ENCODE measurements at places on chromosomes 7 and 10.

DNA sequence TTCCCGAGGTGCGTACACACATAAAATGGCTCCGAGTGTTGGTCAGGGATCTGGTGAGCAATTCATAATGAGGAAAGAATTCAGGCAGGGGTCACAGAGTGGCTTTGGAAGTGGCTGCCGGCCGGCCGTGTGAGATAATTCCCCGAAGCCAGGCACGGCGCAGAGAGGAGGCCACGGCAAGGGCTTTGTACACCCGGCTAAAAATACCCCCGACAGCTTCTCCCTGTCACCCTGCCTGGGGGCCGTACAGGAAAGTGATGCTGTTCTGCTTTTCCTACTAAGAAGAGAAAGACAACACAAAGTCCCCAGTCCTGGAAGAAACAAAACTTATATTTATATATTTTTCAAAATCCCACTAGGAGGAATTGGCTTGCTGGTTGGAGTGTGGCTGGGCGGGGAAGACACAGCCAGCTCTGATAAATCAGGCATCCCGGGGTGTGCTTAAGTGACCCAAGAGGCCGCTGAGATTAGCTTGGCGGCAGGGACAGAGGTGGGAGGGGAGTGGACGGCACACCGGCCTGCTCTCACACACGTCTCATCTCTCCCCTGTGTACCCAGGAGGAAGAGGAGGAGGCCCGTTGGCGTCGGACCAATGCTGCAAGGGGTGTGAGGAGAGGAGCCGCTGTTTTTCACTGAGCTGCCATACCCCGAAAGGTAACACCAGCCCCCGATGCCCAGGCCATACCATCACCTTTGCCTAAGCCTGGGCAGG, 70.5 kb downstream of the ZMIZ1 start:
- peak; percentile 77 for DNase-seq

DNA sequence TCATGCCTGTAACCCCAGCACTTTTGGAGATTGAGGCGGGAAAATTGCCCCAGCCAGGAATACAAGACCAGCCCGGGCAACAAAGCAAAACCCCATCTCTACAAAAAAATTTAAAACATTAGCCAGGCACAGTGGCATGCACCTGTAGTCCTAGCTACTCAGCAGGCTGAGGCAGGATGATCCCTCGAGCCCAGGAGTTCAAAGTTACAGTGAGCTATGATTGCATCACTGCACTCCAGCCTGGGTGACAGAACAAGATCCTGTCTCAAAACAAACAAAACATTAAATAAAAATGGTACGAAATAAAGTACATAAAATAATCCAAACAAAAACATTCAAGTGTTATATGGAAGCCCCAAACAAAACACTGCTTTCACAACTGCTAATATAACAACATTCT, 125.0 kb downstream of the SNX13 start:
- DNase-seq, result no peak

- no peak for DNase-seq
These were observed 133.5 kb upstream of the SHH start for GRCh38 chr7:155945670-155946325.

DNA sequence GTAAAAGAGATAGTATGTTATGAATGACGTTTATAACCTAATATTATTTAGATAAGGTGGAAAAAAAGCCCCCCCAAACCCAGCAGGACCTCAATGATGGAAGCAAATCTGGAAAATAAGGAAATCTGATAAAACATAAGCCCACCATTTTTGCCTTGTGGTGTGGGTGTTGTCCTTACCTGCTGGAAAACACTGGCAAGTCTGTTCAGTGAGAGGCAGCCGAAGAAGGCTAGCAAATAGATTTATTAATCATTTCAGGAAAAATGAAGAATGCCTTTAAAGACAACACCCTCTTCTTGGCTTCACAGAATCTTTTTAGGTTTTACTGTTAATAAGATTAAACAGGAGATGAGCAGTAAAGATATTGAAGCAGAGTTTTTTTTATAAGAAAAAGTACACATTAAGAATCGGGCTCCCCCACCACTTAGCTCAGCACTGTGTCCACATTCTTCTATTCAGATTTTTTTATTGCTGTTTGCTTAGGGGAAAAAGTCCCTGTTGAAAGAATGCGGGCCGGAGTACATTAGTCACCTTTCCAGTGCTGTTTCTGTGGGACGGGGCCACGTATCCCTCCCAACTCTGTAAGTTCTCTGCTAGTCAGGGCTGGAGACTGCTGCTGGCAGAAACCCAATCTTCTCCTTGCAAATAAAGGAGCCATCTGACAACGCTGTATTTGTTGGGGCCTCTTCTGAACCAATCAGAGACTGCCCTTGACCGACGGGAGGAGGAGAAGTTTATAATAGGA, 104.1 kb downstream of the EVX1 start:
- DNase-seq, result no peak

DNA sequence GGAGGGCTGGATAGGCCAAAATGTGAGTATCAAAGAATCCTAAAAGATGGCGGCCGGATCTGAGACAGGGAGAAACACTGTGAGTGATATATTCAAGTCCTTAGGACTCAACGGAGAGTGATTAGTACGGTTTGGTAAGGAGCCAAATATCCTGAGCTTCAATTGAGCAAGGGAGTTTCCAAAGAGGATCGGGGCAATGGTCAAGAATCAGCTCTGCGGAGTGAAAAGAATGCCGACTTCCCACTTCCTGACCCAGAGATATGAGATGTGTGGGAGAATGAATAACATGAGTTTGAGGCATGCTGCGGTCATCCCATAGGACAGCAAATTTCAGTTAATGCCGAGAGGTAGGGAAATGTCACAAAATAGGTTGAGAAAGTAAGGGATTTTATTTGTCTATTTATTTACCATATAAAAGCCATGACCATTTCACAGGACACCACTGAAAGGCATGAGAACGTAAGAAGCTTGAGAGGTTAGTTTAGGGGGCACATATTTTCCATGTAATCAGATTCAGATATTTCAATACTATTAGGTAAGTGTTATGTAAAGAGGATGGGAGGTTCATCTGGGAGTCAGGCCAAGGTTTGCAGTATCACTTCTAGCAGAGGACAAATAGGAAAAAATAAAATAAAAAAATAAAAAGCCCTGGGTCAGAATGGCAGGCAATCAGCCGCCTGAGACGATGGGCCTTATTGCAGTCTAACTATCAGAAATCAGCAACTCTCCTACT, 165.6 kb downstream of the HGF start:
- no peak for DNase-seq

- no peak for DNase-seq
These were observed 340.8 kb downstream of the ARL4A start for GRCh38 chr7:13028036-13028824.

DNA sequence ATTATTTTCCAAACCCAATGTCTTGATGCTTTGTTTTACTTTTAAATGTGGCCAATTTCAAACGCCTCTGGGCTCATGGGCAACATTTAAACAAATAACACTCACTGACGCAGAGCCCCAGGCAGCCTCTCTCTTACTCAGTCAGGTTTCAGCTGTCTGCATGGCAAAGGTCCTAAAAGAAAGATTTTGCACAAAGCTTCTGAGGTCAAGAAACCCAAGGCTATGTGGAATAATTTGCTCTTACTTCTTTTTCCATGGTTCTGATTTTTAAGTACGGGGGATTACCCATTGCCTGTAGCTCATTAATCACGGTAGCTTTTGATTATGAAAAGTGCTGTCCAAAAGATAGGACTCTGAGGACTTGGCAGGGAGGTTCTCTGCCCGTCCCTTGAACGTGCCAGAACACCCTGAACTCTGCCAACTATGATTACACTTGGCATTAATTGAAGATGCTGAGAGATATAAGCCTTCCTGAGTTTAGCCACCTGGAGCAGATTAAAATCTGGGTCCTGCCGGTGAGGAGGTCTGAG, 14.1 kb upstream of the MSRB2 start:
- no peak for DNase-seq

DNA sequence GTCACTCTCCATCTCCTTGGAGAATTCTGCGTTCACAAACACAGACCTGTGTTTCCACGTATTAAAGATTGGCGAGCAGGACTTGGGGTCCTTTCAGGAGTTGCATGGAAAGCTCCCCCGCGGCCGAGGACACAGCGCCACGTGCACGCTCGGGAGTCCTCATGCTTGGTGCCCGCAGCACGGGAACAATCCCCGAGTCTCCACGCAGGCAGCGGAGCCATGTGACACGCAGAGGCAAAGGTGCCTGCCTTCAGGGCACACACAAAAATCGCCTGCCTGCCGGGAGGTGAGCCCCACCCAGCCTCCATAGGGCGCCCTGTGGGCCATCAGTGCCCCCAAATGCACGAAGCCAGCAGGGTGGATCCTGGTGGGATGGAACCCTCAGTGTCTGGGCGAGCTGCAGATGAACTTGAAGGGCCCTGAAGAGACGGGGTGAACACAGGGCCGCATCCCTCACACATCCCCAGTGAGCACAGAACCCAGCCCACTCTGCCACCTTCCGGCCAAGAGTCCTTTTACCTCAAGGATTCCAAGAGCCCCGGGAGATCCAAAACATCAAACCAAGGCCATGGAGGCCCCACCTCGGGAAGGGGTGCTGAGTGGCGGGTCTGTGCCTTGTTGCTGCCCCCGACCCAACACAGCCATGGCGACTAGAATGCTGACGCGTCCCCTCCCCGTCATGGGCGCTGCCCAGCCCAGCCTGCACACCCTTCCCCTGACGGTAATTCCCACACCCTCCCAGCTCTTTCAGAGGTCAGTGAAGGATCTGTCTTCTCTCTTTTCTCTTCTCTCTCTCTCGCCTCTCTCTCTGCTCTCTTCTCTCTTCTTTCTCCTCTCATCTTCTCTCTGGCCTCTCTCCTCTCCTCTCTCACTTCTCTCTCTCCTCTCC, 55.9 kb downstream of the CFAP46 start:
- DNase-seq, result peak; percentile 44

DNA sequence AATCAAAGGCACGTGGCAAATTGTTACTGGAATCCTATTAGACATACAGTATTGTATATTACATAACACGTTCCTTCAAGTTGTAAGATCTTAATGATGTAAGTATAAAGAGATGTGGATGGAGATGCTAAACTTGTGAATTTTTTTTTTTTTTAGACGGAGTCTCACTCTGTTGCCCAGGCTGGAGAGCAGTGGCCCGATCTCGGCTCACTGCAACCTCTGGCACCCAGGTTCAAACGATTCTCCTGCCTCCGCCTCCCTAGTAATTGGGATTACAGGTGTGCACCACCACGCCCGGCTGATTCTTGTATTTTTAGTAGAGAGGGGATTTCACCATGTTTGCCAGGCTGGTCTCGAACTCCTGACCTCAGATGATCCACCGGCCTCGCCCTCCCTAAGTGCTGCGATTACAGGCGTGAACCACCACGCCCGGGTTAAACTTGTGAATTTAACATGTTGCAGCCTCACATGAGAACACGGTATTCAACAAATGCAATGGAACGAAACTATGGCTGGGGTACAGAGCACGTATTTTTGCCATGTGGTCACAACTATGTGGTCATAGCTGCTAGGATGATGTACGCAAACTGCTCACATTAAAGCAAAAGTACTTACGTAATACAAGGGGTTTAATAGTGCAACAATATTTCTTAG, 818 bp upstream of the SUPV3L1 start:
- no peak for DNase-seq

- no peak for DNase-seq
These were observed 36.9 kb upstream of the AGR2 start for GRCh38 chr7:16841681-16842080.

GRCh38 chr7:13835442-13835841, 154.0 kb downstream of the ETV1 start:
- no peak for DNase-seq

DNA sequence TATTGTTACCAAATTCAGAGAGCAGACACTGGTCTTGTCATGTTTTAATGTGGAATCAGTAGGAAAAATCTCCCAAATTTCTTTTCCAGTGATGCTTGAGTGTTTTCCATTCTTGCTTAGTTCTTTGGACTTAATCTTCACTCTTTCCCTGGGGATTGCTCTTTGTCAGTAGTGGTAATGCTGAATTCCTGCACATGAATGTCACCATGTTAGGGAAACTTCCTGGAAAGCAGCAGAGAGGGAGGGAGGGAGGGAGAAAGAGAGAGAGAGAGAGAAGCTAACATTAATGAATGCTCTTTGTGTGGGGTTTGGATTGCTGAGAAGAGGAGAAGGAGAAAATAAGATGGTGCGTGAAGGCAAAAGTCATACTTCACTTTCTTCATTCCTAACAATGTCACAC, 295.3 kb upstream of the COBL start:
- no peak for DNase-seq

- no peak for DNase-seq
These were observed 4.8 kb upstream of the REPIN1 start for GRCh38 chr7:150363872-150364271.

GRCh38 chr7:20021831-20022230, 195.4 kb downstream of the MACC1 start:
- no peak for DNase-seq

GRCh38 chr7:73871163-73872011, 10.4 kb downstream of the TMEM270 start:
- peak; percentile 76 for DNase-seq

- DNase-seq, result no peak
These were observed 490.9 kb downstream of the REEP3 start for GRCh38 chr10:64011912-64012714.

GRCh38 chr10:110212119-110213006, 5.0 kb downstream of the MXI1 start:
- no peak for DNase-seq

DNA sequence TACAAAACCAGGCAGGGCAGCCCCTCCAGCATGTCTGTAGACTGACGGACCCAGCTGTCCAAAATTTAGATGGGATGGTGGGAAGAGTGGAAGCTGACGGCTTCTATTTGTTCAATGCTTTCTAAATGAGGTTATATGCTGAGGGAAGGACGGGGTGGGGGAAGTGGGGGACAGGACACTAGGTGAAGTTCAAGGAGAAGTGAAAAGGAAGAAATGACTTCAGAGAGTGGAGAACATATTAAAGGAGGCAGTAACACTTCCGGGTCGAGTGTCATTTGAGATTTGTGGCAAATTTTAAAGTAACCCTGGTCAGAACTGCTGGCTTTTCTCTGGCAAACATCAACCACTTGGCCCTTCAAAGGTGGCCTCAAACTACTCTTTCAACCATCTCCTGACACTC, 9.4 kb downstream of the PIP4K2A start:
- DNase-seq, result no peak

DNA sequence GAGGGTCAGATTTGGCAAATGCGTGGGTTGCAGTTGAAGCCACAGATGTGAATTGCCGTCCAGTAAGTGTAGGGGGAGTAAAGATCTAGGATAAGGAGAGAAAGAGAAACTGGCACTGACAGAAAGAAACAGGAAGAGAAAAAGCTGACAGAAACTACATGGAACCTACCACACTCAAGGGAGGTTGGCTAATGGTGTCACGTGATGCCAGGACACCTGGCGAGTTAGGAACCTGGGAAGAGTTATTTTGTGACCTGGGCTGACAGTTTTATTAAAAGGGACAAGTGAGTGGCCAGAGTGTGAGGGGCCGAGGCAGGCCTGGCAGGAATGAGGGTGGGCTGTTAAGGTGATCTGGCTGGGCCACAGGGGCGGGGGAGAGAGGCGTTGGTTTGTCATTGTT, 188.7 kb downstream of the ADARB2 start:
- DNase-seq, result no peak

GRCh38 chr10:48604991-48605508, at the start of gene ARHGAP22:
TSS of gene ARHGAP22 (minus strand) at chr10:48605073. CDS start at chr10:48604796, 277 bp downstream.
- DNase-seq, result peak; percentile 62

DNA sequence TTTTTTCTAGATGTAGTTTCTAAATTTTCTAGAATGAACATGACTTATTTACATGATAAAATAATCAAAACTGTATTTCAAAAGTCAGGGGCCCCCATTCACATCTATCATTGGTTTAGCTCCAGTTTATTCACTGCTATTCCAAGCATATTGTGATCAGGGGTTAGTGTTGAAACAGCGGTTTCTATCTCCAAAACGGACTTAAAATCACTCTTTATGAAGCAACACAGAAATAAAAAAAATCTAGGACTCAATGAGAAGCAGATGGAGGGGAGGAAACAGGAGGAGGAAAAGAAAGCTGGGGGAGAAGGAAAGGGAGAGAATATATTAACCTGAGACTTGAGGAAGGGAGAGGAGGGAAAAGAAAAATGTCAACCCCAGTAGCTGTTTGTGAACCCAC, 14.8 kb upstream of the CH25H start:
- DNase-seq, result no peak
